SHP77 treated with DMSO at 0.1 percent for 48 hours (cell line): ENCODE measurements at places on chromosomes 3 and 15.

DNA sequence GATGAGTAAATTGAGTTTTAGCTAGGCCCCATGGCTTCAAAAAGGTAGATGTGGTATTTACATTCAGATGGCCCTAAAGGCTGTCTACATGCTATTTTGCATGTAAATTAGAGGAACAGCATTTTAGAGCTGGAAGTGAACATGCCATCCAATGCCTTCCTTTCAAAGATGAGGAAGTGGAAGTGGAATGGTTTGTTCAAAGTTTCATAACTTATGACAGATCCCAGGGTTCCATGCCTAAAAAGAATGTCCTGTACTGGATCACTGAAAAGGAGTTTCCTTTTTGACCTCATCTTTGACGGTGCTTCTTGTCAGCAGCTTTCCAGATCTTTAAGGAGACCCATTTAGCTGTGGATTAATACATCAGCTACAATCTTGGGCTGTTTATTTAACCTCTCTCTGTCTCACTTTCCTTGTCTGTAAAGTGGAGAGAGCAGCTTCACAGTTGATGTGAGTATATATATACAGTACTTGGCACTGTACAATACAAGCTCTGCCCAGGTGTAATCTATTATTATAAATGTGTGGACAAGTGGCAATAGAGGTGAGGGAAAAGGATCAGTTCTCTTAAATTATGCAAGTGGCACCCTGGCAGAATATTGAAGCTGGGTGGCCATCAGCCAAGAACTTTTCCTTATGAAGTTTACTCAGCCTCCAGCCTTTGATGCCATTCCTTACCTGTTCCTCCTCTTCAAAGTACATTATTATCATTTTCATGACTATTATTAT is 68.7 kb upstream of the GOLGA8B start:
- no peak for DNase-seq

DNA sequence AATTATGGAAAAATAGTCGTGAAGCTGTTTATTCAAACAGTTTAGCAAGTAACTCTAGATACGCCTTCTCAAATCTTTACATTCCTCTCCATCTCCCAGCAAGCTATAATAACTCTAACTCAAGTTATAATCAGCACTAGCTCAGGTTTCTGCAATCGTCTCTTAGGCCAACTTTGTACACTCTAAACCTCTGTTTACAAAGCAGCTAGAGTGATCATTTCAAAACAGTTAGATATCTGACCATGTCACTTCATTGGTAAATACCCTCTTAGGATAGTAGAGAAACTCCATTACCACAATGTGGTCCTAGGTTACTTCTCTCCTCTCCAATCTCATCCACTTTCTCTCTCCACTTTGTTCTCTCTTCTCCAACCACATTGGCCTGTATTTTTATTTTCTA is 31.2 kb downstream of the PLOD2 start:
- DNase-seq = no peak

GRCh38 chr15:54131410-54131809 is 153.2 kb downstream of the UNC13C start:
- no peak for DNase-seq

GRCh38 chr15:39250001-39250400 is 330.9 kb upstream of the THBS1 start:
- DNase-seq = no peak

DNA sequence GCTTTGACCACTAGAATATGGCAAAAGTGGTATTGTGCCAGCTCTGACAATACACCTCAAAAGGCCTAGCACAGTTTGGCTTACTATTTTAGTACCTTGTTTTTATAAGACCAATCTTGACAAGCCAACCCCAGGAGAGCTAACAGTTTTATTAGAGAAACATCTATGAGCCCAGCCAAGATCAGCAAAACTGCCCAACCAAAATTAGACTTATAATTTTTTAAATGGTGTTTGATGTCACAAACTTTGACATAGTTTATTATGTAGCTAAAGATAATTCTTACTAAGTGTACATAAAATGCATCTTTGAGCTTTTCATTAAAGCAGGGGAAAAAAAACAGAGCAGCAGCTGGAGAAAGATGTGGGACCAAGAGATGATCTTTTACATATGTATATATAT is 537.5 kb downstream of the ZPLD1 start:
- DNase-seq = no peak

DNA sequence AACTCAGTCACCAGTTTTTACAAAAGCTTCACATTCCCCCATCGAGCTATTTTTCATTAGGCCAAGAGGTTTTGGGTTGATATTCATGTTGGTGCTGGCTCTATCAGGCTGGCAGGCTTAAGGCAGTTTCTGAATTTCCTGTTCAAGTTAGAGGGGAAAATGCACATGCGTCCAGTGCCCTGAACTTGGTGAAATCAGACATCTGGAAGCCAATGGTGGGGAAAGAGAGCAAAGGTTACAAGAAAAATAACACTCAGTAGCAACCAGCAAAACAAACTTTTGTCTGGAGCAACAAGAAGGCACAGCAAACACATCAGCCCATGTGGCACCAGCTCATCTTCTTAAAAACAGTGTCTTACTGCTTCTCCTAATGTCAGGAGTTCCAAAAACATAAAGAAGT is 155.6 kb upstream of the TSC22D2 start:
- no peak for DNase-seq

DNA sequence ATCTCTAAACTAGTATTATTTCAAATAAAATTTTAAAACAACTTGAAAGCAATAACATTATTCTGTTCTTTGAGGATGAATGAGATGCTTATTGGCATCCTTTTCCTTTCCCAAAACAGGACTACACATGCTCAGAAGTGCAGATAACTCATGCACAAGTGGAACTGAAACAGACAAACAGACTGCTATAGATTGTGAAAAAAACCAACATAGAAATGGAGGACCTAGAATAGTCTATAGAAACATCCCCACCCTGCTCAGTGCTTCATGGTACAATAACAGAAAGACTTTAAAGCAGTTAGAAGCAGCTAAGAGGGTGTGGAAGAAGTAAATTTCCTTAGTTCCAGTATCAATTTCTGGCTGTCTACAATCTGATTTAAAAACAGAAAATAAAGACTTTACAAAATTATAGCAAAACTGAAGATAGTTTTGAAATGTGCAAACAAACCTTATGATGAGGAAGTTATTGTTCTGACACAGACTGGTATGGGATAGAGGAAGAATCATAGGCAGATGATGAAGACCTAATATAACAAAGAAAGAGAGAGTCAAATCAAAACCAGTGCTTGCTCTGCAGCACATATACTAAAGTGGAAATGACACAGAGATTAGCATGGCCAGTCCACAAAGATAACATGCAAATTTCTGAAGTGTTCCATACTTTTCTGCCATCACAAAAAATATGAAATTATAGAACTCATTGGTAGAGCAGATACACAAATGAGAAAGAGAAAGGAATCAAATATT is 1025.4 kb downstream of the SQOR start:
- DNase-seq = no peak

GRCh38 chr15:94327356-94327936 is 96.1 kb downstream of the MCTP2 start:
- peak; percentile 3 for DNase-seq
